Activated naive CD8-positive, alpha-beta T cell treated with anti-CD3 and anti-CD28 coated beads for 36 hours (primary cell): ENCODE measurements at places on chromosomes 3 and 15.
A peak's percentile ranks its signal among the peaks of the same experiment; 100 is the strongest.

DNA sequence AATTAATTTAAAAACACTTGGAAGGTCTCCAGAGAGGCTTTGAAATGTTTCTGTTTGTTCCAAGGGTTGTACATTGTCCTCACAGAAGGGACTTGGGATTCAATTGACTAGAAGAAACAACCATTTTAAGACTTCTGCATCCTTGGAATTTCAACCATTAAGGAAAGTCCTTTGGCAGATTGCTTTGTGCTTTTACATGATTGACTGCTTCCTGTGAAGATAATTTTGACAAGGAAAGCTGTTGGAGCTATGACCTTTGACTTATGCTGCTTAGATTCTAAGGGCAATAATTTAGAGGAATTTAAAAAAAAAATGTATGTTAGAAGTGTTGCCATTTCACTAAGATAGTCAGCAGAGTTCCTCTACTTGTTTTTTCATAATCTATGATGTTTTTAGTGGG, 483.9 kb upstream of the TBL1XR1 start:
- no peak for DNase-seq

- no peak for DNase-seq
Measured at GRCh38 chr3:27553886-27554540, 69.8 kb upstream of the SLC4A7 start.

DNA sequence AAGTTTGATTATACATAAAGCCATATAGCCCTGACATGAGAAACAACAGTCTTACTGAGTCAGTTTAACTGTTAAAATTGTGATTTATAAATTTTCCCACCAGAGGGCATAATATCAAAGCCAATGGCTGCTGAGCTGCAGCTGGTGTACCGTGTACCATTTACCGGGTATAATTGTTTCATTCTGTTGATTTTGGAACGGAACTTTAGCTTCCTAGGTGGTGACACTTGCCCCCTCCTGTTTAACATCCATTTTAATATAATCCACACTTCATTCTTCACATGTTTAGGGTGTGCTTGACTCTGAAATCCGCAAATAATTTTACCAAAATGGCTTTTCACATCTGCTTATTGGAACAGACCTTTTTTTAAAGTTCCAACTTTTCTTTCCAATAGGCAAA, 72.8 kb downstream of the SLC9A9 start:
- no peak for DNase-seq

GRCh38 chr15:31262901-31263671, 63.5 kb upstream of the KLF13 start:
- DNase-seq = no peak

DNA sequence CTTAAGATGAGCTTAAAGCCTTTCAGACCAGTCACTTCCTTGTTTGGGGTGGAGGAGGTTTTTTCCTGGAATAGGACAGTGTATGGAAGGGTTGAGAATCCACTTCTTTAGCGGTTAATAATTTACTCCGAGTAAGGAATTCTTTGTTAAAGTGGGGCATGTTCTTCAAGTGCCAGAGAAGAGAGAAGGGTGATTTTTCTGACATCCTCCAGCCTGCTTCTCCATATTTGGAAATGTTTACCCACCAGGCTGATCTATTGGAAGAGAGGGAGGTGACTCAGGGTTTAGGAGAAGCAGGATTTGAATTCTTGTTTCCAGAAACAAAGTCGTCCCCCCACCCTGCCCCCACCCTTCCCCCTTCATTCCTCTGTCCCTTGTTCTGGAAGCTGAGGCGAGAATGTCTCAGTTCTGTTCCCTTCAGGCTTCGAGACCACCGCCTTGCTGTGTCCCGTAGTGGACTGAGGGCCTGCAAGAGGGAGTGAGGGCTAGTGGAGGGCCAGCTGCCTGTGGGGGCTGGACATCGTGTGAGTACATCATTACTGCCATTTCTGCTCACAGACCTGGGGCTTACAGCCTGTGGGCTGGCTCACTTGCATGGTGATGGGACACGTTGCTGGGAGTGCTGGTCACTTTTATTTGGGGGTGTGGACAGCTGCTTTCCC, 58.5 kb downstream of the LPP start:
- no peak for DNase-seq

GRCh38 chr3:181712553-181713279, 991 bp downstream of the SOX2 start:
- DNase-seq = no peak

DNA sequence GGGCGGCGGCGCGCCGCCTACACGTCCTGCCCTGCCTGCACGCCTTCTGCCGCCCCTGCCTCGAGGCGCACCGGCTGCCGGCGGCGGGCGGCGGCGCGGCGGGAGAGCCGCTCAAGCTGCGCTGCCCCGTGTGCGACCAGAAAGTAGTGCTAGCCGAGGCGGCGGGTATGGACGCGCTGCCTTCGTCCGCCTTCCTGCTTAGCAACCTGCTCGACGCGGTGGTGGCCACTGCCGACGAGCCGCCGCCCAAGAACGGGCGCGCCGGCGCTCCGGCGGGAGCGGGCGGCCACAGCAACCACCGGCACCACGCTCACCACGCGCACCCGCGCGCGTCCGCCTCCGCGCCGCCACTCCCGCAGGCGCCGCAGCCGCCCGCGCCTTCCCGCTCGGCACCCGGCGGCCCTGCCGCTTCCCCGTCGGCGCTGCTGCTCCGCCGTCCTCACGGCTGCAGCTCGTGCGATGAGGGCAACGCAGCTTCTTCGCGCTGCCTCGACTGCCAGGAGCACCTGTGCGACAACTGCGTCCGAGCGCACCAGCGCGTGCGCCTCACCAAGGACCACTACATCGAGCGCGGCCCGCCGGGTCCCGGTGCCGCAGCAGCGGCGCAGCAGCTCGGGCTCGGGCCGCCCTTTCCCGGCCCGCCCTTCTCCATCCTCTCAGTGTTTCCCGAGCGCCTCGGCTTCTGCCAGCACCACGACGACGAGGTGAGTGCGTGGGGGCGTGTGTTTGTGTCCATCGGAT, 602 bp downstream of the TRIM71 start:
- peak; percentile 26 for DNase-seq

DNA sequence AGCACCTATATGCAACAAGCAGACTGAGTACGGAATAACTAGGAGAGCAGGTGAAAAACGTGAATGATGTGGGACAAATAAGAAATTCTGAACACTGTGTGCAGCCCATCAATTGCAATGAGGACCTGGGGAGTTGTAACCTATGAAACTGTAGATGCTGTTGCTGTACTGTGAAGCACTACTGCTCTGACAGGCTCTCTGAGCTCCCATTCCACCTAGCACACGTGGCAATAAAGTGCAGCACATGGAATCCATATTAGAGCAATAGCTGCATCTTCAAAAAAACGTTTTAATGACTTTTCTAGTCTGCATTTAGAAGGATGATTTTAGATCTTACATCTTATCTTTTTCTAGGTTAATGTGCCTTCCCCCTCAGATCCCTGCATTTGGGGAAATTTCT, 748.7 kb upstream of the GOLIM4 start:
- DNase-seq = no peak

DNA sequence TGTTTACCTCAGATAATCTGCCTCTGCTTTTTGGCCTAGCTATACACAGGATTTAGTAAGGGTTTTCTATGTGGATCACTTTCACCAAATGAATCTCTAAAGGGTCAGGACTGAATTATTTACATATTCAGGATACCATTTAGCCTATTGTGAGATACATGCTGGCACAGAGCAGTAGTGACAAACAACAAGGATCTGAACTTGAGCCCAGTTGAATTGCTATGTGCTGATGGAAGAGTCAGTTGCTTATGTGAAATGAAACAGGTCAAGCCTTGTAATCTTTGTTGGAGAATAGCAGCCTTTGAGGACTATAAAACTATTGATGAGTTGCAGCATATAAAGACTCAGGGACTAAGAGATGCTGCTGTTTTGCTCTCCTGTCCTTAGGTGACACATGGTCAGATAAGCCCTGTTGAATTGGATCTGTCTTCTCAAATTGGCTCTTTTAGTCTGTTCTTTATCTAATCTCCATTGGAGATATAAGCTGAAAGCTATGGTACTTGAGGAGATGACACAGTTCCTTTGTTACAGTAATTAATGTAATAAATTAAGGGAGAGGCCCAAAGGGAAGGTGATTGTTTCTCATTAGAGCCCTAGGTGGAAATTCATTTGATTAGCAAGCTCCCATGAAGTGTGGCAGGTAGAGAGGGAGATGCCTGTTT, 30.4 kb downstream of the ZNF609 start:
- no peak for DNase-seq

- no peak for DNase-seq
Measured at GRCh38 chr3:129534428-129535027, 6.1 kb downstream of the RHO start.

DNA sequence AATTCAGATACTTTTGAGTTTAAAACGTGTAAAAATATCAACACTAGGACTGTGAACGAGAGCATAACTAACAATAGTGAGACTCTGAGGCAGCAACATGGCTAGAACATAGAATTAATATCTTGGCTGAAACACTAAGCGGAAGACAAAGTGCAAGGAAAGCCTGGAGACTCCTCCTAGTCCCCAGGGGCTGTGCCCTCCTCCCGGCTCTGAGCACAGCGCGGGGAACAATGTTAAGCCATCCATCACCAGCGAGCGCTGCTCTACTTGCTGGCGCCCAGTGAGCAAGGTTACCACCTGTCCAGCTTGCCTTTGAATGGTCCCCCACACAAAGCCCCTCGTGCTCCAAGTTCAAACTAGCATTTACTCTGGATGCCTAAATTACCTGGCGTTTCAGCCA, 436.9 kb downstream of the FOXP1 start:
- DNase-seq = no peak

GRCh38 chr15:77014132-77015081, 19.5 kb downstream of the PSTPIP1 start:
- no peak for DNase-seq

DNA sequence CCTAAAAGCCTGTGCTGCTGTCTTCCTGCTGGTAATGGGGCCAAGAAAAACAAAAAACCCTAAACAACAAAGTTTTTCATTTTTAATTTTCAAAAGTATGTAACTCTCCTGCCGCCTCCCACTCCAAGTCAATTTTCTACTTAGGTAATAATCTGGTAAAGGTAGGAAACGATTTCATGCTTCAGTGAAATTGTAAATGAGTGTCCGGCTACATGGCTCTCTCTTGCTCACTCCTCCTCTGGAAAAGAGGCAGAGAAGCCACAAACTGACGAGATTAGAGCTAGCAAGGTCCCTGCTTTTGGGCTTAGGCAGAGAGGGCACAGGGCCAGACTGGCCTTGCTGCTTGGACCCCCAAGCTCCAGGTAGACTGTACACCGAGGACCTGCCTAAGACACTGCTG, 23.5 kb downstream of the KLHL25 start:
- no peak for DNase-seq

- DNase-seq = no peak
Measured at GRCh38 chr15:53576841-53577240, 182.6 kb downstream of the WDR72 start.

DNA sequence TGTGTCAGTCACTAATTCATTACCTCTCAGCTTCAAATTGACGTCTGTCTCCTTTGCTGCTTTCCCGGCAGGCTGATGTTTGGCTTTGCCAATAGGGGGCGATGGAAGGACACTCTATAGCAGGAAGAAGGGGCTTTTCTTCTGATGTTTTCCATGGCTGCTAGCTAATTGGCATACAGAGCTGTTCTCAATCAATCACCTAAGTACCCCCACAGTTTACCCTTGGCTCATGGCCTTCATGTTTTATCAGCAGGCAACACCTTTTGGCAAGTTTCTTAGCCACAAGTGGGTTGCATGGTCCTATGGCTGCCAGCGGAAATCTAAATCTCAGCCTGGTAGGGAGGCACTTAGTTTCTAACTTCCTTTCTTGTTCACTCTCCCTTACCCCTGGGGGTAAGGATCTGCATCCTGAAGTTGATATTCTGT, 45.0 kb downstream of the ESYT3 start:
- DNase-seq = peak; percentile 38

GRCh38 chr3:48656841-48657281, 5.8 kb downstream of the CELSR3 start:
- DNase-seq = peak; percentile 55

GRCh38 chr3:193452338-193452737, 73.8 kb upstream of the ATP13A5 start:
- no peak for DNase-seq

DNA sequence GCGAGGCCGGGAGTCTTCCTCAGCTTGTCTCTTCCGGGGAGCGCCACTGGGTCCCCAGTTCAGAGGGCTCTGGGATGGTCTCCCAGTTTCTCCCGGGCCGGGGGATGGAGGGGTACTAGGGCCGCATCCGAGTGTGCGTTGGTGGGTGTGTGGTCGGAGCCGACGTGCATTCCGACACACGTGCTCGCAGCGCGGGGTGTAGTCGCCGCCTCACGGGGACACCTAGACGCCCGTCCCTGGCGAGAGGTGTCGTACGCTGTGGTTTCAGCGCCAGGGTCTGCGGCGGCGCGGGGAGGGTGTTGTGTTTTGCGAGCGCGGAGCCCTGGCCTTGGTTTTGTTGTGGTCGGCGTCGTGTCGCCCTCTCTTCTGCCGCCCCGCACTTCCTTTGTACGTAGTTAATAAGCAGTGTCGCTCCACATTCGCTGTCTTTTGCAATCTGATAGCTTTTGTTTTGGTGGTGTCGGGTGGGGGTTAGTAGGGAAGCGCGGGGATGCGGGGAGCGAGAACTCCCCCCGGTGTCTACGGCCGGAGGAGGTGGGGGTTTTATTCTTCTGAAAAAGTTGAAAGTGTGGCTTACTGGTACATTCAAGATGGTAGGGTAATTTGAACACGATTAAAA, 2.2 kb downstream of the IGF1R start:
- DNase-seq = peak; percentile 52

DNA sequence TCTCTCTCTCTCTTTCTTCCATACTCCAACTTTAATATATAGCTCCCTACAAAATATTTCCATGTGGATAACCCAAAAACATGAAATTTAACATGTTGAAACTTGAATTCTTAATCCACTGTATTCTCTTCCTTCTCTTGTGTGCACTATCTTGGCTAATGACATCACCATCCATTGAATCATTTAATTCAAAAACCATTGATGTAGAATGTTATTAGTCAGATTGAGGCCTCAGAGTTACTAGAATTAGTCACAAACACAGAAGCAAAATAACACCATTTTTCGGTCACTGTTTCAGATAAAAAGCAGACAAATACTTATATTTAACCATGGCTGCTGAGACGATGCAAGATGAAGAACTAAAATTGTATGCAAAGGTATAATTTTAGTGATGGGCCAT, 256.9 kb upstream of the LRRC3B start:
- DNase-seq = no peak

DNA sequence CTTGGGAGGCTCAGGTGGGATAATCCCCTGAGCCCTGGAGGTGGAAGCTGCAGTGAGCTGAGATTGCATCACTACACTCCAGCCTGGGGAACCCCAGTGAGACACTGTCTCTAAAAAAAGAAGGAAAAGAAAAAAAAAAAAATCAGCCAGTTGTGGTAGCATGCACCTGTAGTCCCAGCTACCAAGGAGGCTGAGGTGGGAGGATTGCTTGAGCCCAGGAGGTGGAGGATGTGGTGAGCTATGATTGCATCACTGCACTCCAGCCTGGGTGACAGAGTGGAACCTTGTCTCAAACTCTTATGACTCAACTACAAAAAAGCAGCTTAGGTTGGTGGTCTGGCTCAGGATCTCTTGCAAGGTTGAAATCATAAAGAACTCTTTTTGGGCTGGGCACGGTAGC, 19.3 kb upstream of the GPX1 start:
- DNase-seq = peak; percentile 59

- DNase-seq = no peak
Measured at GRCh38 chr15:94212291-94212690, 19.1 kb upstream of the MCTP2 start.
